ENCODE measurements at places on chromosomes 4 and X.

GRCh38 chr4:48205107-48205506, 64.5 kb downstream of the TEC start:
- no peak for DNase-seq

GRCh38 chrX:46693149-46693548, 65.8 kb downstream of the SLC9A7 start:
- no peak for DNase-seq

DNA sequence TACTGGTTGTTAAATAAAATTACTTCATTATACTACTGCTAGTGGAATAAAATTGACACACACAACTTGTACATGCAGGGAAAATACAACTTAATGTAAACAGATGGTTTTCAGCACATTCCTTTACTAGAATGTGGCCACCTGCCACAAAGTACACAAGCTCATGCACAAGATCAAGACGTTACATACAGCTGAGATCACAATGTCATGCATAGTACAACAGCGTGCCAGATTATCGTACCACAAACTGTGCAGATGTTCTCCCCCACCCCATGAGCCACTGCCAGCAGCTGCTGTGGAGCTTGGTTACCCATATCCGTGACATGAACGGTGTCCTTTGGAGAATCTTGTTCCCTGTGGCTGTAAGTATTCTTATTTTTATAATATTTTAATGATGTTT, 27.7 kb downstream of the FBXO8 start:
- DNase-seq = no peak

- no peak for DNase-seq
Observed at GRCh38 chr4:124111411-124111810, 601.1 kb downstream of the ANKRD50 start.

All from activated T-helper 9 cell treated with anti-CD3 and anti-CD28 coated beads, Interleukin-2, amount 50 U/mL, for 16 hours (primary cell).